ENCODE measurements at places on chromosomes 6 and 20. TPM values are rescaled to one million over a fixed set of nuclear protein-coding genes. Genes with fewer than 3 reads are reported as not detected.

DNA sequence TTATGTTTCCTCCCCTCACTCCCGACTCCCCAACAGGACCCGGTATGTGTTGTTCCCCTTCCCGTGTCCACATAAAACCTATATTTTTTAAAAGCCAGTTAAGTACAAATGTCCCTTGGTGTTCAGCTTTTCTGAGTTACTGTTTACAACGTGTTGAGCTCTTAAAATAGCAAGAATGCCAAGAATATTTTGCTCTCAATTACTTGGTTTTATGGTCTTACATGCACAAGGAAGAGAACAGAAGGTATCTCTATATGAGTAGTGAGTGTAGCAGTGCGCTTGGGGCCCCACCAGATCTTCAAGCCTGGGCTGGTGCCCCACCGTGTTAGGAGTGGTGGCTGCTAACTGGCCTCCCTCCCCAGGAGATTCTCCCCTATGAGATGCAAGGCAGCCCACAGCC lies 75.3 kb downstream of the RIN2 start:
- DNase-seq = no peak

DNA sequence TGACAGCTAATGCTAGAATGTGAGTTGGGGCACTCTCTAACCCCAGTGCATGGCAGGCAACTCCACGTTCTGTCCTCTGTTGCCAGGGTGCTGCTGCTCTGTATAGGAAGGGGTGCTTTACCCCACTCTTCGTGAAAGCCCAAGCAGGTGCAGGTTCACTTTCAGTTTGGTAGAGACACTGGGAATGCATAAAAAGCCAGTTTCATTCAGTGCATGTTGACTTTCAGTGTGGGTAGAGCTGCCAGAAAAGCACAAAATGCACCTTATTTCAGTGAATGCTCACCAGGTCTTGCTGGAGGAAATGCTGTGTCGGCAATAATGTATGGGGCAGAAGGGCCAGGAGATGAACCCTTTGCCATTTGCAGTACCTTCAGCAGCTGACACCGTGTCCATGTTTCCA lies 62.1 kb upstream of the ADGRB3 start:
- DNase-seq = no peak

DNA sequence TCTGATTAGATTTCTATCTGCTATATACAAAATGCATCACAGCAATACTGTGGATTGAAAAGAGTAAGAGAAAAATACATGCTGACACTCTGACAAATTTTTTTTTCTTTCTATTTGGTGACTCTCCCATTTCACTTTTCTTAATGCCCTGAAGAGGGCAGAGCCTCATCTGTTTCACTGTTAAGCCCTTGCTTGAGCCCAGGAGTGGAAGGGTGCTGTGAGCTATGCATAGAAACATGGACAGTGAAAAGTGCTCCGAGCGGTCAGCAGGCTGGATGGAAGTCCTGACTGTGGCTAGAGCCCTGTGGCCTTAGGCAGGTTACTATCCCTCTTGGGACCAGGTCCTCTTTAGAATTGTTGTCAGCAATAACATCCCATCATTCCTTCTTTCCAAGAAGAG lies 17.4 kb upstream of the CSE1L start:
- no peak for DNase-seq

DNA sequence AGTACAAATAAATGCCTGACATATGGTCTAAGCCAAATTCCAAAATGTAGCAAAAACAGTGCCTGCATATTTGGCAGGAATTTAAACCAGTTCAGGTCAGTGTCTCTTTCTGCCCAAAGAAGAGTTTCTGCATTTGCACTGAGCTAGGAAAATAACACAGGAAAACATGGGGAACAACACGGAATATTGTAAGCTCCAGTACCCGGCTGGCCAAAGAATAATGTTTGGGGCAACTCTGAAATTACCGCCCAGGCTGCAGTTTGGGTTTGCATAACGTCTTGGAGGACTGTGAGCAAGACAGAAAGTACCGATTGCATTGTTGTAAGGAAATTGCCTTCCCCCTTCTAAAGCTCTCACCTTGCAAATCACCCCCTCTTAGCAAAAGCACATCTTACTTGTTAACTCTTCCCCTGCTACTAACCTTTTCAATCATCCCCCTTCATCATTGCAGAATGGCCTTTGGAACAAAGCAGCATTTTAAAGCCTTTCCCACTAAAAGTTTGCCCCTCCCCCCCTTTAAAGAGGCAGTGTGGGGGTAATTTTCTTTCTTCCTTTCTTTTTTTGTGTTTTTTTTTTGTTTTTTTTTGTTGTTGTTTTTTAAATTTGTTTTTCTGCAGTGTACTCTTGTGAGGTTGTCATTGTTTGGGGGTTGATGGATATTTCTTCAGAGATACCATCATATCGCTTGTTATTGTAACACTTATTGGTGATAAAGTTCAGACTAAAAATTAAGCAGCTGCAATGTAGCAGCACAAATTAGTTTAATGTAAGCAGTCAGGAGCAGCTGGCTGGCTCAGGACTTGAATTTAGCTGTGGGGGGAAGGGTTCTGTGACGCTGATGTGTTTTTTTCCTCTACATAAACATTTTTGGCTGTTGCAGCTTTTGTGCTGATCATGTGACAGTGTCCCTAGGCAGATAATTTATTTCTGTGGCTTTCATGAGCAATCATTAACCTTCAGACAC lies 100.0 kb upstream of the CITED2 start:
- no peak for DNase-seq

The SLC17A1 gene
- not detected for total RNA-seq

The ZNF831 gene
- total RNA-seq = not detected

The CRNKL1 gene
- total RNA-seq = 26.5 TPM

DNA sequence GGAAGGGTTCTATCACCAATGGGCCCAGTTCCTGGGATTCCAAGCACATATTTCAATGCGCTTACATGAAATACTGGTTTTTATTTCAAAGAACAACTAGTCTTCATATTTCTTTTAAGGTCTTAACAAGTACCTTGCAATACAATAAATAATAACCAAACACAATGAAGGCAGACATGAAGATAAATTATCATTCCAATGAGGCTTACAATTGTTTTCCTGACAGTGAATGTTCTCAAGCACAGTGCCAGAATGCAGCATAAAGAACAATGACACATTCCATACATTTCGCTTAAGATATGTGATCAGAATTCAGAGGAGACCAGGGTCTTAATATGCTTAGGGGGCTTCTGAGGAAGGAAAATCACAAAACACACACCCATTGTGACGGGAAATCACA lies 26.3 kb downstream of the RAMACL start:
- no peak for DNase-seq

The MRPS10 gene
- 33.6 TPM for total RNA-seq

- no peak for DNase-seq
These were observed 149.5 kb downstream of the TMEM200A start for GRCh38 chr6:130515306-130515705.

The DYNLRB1 gene
- 107 TPM for total RNA-seq

GRCh38 chr6:89410231-89410761 lies 1.8 kb downstream of the RRAGD start:
- no peak for DNase-seq

DNA sequence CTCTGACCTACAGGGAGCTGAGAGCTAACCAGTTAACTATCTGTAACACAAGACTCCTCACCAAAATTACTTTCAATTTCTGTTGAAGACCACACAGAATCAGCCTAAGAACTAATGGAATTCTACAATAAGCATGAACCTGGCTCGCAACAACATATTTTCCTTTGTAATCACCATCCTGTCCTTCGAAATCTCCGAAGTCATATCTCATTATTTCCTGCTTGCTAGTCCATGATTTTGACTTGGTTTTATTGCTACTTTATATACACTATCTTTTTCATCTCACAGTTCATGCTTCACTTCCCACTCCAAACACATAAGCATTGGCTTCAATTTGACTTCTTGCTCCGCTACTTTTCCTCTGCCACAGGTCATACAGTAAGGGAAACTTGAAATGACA lies 405.8 kb upstream of the FKBP1C start:
- DNase-seq = no peak

DNA sequence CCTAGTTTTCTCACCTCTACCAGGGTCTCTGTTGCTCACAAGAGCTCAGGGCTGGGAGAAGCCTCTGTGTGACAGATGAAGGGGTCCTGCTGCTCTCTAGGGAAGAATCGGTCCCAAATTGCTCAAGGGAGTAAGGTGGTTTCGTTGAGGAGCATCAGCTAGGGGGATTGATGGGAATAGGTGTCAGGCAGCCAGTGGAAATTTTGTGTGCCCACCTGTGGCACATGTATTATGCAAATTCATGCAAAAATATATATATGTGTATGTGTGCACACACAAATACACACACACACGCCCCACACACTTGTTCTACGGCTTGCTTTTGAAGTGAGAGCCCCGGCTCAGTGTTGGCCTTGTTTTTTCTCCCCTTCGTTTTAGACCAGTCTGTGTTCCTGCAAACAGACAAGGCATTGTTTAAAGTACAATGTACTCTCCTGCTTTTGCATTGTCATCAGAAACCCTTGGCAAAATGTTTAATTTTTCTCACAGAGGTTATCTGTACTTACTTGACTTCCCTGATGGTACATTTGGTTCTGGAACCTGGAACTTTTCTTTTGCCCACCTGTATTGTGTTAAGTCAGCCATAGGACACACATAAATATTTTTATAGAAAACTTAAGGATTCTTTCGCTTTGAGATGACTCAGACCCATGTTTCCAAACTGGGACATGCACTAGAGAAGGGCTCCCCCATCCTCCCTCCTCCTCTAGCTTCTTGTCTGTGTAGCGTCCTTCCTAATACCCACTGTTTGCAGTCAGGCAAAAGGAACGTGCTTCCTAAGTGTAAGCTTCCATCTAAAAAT lies 26.7 kb downstream of the FOXO3 start:
- no peak for DNase-seq

The ABHD16A gene
- 32.9 TPM for total RNA-seq

DNA sequence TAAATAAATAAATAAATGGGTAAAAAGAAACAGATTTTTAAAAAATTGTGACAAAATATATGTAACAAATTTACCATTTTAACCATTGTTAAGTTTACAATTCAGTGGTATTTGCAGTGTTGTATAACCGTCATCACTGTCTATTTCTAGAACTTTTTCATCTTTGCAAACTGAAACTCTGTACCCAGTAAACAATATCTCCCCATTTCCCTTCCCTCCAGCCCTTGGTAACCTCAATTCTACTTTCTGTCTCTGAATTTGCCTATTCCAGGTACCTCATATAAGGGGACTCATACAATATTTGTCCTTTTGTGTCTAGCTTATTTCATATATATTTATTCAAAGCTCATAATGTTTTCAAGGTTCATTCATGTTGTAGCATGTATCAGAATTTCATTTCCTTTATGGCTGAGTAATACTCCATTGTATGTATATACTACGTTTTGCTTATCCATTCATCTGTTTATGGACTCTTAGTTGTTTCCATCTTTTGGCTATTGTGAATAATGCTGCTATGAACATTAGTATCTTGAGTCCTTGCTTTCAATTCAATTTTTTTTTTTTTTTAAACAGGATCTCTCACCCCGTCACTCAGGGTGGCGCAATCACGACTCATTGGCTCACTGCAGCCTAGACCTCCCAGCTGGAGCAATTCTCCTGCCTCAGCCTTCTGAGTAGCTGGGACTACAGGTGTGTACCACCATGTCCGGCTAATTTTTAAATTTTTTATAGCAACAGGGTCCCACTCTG lies 8.9 kb downstream of the MANBAL start:
- DNase-seq = no peak

The MCHR2 gene
- total RNA-seq = not detected

The OR2H2 gene
- total RNA-seq = not detected

DNA sequence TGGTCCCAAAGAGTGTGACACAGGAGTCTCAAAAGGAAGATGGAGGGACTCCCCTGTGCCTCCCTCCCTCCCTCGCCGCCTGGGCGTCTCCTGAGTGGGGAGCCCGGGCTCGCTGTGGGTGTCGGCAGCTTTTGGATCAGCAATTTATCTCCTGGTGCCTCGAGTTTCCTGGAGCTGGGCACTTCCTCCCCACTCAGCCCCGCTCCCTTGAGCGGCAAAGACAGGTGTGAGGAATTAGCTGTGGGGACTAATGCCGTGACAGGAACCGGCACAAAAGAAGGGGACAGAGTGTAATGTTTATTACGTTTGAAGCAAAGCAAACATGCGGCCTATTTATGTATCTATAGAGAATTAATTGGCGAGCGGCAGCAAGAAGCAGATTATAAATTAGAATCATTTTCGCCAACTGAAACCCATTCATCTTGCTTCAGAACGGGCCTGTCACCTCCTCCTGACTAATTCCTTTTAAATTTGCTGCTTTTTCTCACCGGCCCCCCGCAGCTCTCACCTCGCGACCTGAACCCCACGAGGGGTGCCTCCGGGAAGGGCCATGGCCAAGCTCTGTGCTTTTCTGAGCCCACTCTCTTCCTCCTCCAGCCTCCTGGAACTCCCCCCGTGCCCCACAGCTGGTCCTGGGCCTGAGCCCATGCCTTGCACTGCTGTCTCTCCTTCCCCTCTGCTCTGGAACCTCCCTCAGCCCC lies 8.8 kb upstream of the CDH22 start:
- DNase-seq = no peak

- DNase-seq = no peak
These were observed 10.5 kb downstream of the BCAS4 start for GRCh38 chr20:50805349-50805684.

Data from H1 (cell line).